HAP-1 (cell line): ENCODE measurements at places on chromosomes 12 and 14.

GRCh38 chr12:109421355-109422087 lies 55.6 kb downstream of the KCTD10 start:
- no peak for DNase-seq

DNA sequence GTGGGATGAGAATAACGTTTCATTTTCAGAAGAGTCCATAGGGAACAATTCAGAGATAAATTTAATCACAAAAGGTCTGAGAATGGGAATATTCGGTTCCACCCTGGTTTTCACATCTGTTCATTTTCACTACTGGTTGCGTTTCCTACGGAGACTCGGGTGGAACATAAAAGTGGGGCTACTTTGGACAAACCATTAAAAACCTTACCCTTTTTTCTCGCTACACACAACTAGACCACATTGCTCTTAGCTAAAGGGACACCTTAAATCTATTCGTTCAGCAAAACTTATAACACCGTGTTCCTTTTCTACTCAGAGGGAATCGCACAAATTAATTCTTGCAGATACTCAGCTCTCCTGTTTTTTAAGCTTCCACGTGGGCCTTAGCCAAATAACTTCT lies 1.0 kb upstream of the SUDS3 start:
- DNase-seq, result no peak

DNA sequence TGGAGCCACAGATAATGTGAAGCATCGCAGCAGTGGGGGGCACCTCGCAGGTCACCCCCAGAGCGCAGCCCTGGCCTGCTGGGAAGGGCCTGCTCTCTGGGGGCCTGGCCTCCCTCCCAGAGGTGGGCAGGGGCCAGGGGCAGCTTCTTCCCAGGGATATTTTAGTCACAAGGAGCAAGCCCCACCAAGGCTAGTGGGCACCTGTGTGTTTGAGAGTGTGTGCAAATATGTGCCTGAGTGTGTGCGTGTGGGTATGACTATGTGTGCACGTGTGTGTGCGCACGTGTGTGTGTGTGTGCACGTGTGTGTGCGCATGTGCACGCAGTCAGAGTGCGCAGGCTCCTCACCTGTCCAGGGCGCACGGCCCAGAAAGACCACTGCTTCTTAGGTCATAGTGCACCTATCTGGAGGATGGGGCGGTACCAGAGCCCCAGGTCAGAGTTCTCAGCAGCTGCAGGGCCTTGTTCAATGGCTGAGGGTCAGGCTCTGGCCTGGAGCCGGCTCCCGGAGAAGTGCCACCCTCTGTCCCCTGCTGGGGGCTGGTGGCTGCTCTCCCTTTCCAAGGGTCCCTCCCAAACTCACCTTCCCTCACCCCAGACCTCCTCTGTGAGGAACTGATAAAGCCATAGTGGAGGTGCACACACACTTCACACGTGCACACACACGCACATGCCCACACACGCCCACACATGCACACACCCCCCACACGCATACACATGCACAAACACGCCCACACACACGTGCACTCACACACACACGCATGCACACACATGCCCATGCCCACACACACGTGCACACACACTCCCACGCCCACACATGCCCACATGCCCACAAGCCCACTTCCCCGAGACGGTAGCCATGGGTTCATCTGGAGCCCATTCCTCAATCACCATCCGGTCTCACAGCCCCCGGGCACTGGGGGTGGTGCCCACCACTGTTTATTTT lies 128.5 kb downstream of the KIF26A start:
- DNase-seq, result no peak

- no peak for DNase-seq
These were observed 178.9 kb upstream of the NRXN3 start for GRCh38 chr14:77991128-77991772.

GRCh38 chr14:87508333-87508732 lies 484.6 kb downstream of the GALC start:
- DNase-seq, result no peak

DNA sequence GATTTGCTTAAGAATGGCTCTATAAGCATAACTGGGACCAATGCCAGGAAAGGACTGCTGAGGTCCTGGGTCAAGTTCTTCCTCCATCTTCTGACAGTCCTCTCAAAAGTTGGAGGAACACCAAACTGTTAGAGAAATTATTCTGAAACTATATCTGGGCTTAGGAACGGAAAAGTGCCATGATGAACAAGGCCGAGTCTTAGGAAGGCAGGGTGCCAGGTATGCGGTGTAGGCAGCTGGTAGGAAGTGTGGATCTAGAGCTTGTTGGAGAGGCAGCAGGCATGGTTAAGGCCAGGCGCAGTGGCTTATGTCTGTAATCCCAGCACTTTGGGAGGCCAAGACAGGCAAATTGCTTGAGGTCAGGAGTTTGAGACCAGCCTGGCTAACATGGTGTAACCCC lies 7.7 kb downstream of the GNPTAB start:
- no peak for DNase-seq

- no peak for DNase-seq
These were observed 29.6 kb upstream of the KCNK10 start for GRCh38 chr14:88352698-88353097.

DNA sequence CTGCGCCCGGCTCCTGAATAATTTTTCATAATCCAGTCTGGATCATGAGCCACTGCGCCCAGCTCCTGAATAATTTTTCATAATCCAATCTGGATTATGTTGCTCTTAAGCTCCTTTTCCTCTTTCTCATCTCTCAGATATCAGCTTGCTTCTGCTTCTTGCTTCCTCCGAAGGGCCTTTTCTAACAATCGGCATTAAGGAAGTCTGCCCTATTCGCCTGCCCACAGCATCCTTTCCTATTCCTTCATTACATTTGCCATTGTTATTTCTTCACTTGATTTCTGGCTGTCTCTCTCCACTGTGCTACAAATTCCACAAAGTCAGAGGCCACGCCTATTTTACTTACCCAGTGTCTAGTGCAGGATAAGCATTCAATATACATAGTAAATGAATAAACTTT lies 83.5 kb downstream of the TTC7B start:
- DNase-seq, result no peak

DNA sequence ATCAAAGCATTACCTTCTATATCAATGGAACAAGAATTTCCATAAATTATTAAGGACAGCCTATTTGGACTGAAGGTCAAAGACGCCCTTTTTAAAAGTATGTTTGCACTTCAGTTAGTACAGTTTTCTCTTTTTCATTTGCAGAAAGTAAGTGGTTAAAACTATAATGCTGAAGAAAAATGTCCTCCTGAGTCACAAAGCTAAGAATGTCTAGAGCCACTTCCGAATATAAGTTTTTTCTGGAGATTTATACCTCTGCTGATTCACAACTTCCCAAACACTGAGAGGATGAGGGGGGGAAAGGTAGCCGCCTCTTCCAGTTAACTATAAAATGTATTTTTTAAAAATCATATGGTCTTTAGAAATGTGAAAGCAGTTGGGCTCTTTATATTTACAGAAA lies 84.9 kb downstream of the DUSP6 start:
- DNase-seq, result no peak

- DNase-seq, result no peak
These were observed 5.9 kb downstream of the PRPF39 start for GRCh38 chr14:45089813-45090212.

- DNase-seq, result no peak
These were observed 14.4 kb downstream of the SNX6 start for GRCh38 chr14:34615507-34615906.

GRCh38 chr14:44898551-44898950 lies 63.2 kb downstream of the KLHL28 start:
- no peak for DNase-seq

DNA sequence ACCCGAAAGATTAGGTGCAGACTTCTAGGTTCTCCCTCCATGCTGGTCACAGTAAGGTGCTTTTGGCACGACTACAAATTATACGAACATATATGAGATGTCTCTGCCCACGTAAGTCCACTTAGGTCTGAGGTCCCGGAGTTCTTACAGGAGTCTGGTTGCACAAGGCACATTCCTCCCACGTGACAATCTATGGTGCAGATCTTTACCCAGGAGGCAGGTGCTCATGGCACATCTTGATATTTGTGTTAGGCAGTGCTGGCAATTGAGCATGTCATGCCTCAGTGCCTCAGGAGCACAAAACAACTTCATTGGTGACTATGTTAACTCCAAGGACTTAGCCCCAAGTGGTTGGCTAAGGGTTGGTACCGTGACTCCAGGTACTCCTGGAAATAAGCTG lies 92.0 kb upstream of the AMN1 start:
- DNase-seq, result no peak

DNA sequence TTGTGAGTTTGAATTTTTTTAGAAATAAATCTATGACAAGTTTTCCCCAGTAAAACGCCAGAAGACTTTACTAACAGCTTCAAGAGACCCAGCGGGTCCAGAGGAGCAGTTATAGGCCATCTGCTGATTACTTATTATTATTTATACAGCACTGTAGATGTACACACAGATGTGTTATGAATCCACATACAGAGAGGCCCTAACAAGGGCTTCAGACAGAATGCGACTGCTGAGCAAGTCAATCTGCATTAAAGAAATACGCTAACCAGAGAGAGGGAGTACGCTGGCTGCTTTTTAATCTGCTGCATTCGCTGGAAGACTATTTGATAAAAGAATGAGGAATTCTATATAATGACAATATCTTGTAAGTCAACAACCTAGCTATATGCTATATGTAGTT lies 32.5 kb downstream of the ATF7 start:
- no peak for DNase-seq
